EL (cell line): ENCODE measurements at places on chromosomes 1 and 21.

- no peak for DNase-seq
Measured at GRCh38 chr1:27966402-27967105, 6.8 kb downstream of the XKR8 start.

DNA sequence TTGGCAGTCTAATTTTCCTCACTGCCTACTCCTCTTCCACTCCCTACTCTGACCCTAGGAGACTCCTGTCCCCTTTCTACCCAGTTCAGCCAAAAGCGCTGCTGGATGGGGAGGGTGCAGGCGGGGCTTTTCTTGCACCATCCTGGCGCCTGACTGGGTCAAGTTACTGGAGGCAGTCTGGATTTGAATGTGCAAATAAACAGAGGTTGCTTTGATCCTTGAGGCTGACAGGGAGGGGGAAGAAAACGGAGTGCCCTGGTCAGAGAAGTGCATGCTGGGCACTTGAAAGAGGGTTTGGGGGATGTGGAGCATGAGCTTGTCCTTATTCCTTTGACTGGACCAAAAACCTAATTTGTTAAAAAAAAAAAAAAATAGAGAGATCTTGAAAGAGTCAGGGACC is 76.8 kb upstream of the SOX13 start:
- no peak for DNase-seq

- DNase-seq, result no peak
Measured at GRCh38 chr1:55927702-55928290, 651.6 kb downstream of the PLPP3 start.

- DNase-seq, result no peak
Measured at GRCh38 chr1:53286955-53287354, 40.9 kb downstream of the LRP8 start.

- no peak for DNase-seq
Measured at GRCh38 chr1:218845589-218845988, 328.1 kb upstream of the LYPLAL1 start.

GRCh38 chr1:55334797-55335196 is 119.6 kb upstream of the USP24 start:
- DNase-seq, result no peak

- no peak for DNase-seq
Measured at GRCh38 chr1:226388131-226388530, 19.8 kb downstream of the PARP1 start.

- no peak for DNase-seq
Measured at GRCh38 chr21:45562402-45562801, 20.2 kb upstream of the SLC19A1 start.

GRCh38 chr1:94408104-94408830 is 9.9 kb upstream of the ABCD3 start:
- no peak for DNase-seq

DNA sequence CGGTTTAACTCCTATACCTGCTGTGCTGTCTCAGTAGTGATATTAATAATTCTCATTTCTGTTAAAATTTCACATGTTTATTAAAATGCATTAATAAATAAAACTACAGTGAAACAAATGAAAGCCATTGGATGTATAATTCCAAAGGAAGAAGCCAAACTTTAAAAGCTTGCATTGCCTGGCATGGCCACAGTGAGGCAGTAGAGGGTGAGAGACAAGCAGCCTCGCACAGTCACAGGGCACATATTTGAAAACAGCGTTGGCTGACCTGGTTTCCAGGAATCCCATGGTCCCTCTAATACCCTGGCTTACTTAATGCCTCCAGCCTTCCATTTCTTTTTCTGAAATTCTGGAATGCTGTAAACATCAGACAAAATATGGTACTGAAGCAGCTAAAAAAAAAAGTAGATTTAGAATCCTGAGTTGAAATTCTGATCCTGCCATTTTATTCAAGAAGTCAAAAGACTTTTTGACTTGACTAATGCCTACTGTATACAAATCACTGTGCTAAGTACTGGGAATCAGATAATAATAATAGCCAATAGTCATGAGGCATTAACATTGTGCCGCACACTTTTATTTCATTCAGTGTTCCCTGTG is 6.7 kb upstream of the RNASEL start:
- DNase-seq, result peak; percentile 63

GRCh38 chr1:61727544-61727943 is 2.6 kb upstream of the TM2D1 start:
- DNase-seq, result no peak

DNA sequence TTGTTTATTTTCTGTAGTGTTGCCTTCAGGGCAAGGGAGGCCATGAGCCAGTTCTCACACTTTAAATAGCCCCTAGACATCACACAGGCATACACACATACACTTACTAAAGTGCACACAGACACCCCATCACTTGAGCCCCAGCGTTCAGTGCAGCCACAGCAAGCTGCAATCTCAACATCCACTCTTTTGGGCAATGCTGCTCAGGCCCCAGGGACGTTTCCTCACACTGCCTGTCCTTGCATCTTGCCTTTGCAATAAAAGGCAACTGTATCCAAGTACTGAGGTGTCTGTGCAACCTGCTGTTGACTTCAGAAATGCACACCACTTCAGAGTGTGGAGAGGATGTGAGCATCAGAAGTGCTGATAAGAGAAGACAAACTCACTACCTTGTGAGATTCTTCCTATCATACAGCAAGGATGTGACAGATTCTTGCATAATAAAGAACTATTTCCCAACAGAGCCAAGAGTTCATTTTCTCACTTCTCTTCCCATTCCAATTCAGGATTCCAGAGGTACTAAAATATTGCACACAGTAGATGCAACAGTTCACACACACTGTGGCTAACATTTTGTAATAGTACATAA is 36.2 kb downstream of the IRF2BP2 start:
- DNase-seq, result no peak

- DNase-seq, result peak; percentile 17
Measured at GRCh38 chr1:160777486-160778089, 18.4 kb upstream of the LY9 start.

DNA sequence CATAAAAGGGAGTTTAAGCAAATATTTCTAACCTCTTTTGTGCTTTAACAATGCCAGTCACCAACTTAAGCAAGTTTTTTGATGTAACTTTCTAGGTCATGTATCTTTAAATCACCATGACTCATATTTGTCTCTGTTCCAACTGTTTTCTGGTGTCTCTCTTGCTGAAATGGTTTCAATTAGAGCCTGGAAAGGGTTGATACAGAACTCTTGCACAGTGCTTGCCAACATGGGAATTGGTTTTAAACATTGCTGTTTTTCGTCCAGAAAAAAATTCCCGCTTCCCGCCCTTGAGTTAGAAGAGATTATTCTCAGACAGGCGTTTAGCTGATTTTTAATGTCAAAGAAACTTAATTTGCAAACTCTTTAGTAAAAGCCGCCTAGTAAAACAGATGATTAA is 46.4 kb upstream of the SLC22A15 start:
- peak; percentile 48 for DNase-seq

DNA sequence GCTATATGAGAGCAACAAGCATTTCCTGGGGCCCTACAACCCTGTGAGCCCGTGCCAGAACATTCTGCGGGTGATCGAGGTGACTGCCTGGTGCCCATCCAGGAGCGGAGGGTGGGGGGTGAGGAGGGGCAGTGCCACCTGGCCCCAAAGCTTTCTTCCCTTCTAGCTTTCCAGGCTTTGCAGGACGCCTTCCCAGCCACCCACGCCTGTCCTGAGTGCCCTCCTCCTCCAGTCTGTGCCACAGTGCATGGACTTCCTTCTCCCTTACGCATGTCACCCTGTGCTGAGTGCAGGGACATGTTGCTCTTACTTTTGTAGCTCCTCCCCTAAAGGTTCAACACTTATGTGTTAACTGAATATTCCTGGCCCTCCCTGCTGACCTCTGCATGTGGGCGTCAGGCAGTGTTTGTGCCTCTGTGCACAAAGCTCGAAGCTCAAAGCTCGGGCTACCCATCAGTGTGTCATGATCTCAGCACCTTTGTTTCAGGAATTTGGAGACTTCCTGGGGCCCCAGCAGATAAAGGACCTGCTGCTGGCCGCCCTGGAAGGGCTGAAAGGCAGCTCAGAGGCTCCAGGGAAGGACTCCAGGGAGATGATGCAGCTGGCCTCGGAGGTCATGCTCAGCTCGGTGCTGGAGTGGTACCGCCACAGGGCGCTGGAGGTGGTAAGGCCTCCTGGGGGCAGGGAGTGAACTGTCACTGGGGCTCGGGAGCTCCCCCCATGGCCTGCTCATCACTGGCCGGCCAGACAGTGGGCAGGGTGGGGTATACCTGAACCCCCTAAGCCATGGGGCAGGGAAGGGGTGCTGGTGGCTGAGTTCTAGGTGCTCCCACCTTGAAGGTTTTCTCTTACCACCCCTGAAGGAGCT is 36.7 kb upstream of the TTC4 start:
- no peak for DNase-seq

DNA sequence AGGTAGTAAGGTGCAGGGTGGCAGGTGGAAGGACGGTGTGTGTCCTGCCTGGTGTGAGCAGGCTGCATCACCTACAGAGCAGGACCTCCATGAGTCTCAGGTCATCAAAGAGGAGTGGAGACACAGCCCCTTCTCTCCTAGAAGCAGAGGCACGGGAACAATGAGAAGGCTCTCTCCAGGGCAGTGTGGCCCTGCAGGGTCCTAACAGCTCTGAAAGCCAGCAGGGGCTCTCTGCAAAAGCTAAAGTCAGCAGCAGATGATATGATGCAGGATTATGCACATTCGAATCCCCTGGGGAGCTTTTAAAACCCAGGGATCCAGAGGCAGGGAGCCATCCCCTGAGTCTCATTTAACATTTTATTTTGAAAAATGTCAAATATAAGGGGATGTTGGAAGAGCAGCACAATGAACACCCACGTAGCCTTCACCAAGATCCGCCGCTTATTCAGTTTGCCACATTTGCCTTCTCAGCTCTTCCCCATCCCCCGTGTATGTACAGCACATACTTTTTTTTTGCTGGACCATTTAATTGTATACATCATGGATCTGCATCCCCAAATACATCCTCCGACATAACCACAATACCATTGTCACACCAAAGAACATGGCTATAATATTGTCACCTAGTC is 88.1 kb downstream of the CNIH3 start:
- DNase-seq, result no peak

GRCh38 chr1:62271948-62272728 is 47.1 kb downstream of the KANK4 start:
- no peak for DNase-seq

GRCh38 chr1:54260810-54261209 is 60.8 kb downstream of the MRPL37 start:
- DNase-seq, result no peak

DNA sequence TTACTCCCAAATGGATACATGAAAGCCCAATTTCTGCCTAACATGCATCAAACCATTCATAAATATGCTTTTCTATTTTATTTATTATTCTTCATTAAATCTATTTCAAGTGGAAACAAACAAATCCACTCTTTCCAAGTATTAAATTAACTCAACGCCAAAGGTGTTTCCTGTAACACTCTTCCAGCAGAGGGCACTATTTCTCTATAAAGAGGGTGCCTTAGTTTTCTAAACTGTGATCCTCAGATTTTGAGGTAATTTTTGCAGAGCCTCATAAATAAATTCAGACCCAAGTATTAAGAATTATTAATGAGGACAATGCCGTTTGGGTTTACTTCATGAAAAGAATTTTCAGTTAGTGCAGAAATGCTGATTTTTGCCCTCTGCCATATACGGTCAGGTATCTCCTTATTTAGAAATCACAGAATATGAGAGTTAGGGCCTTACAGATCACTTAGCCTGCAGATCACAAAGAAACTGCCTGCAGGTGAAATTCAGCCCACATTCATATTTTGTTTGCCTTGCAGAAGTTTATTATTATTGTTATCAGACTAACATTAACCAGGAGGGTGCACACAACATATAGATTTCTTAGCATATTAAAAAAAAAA is 40.1 kb upstream of the MYSM1 start:
- DNase-seq, result peak; percentile 63

- peak; percentile 51 for DNase-seq
Measured at GRCh38 chr1:6445062-6445763, 20.6 kb downstream of the ESPN start.

- DNase-seq, result peak; percentile 34
Measured at GRCh38 chr1:157000686-157001085, 44.9 kb downstream of the ARHGEF11 start.

DNA sequence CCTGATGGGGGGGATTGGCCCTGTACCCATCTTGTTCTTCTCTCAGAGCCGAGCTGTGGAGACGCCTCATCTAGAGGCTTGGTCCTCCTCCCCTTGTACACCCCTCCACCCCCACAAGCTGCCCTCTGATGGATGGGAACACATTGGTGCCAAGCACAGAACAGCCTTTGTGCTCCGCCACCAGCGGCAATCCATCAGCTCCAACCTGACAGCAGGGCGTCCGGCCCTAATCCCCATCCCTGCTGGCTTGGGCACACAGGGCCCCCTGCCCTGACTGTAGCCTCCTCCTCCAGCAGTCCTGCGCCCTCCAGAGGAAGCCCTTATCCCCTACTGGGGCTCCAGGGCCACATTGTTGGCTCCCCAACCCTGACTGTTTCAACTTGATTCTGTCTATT is 3.8 kb upstream of the MYOG start:
- DNase-seq, result no peak

DNA sequence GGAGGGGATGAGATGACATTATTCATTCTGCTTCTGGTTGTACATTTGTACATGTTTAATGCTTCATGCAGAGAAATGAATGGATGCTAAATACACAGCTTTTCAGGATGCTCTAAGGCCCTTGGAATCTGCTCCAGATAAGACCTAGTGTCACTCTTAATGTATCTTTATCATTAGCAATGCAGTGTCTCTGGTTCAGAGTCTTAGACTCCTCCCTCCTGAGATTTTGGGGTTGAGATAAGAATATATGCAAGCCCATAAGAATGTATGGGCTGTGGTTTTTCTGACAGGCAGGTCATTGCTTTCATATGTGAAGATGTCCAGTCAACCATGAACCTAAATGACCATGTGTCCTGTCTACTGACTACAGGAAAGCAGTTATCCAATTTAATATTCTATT is 415.5 kb downstream of the RPS6KC1 start:
- DNase-seq, result no peak

DNA sequence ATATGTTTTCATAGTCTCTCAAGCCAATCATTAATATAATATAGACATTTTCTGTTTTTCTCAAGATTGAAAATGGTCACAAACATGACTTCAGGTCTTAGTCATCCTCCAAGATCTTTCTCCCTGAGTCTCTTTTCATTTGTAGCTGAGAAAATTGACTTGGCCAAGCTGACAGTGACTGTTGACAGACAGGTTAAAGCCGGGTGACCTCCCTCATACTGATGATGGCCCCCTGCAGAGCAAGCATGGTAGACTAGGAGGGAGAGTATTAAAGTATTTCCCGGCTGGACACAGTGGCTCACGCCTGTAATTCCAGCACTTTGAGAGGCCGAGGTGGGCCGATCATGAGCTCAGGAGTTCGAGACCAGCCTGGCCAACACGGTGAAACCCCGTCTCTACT is 6.8 kb upstream of the KIAA1614 start:
- DNase-seq, result no peak

DNA sequence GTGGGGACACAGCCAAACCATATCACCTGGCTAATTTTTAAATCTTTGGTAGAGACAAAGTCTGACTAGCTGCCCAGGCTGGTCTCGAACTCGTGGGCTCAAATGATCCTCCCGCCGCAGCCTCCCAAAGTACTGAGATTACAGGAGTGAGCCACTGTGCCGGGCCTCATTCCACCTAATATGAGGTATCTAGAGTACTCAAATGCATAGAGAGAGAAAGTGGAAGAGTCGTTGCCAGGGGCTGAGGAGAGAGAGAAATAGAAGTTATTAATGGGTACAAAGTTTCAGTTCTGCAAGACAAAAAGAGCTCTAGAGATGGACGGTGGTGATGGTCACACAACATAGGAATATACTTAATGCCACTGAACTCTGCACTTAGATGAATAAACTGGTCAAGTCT is 119.6 kb downstream of the TOMM20 start:
- no peak for DNase-seq

GRCh38 chr1:182917378-182917777 is 35.6 kb downstream of the SHCBP1L start:
- DNase-seq, result no peak
